Stomach (tissue), 19 donors: ENCODE measurements at places on chromosomes 11 and 22. TPM values are rescaled to one million over a fixed set of nuclear protein-coding genes. Genes with fewer than 3 reads are reported as not detected.
A peak's percentile ranks its signal among the peaks of the same experiment; 100 is the strongest.

DNA sequence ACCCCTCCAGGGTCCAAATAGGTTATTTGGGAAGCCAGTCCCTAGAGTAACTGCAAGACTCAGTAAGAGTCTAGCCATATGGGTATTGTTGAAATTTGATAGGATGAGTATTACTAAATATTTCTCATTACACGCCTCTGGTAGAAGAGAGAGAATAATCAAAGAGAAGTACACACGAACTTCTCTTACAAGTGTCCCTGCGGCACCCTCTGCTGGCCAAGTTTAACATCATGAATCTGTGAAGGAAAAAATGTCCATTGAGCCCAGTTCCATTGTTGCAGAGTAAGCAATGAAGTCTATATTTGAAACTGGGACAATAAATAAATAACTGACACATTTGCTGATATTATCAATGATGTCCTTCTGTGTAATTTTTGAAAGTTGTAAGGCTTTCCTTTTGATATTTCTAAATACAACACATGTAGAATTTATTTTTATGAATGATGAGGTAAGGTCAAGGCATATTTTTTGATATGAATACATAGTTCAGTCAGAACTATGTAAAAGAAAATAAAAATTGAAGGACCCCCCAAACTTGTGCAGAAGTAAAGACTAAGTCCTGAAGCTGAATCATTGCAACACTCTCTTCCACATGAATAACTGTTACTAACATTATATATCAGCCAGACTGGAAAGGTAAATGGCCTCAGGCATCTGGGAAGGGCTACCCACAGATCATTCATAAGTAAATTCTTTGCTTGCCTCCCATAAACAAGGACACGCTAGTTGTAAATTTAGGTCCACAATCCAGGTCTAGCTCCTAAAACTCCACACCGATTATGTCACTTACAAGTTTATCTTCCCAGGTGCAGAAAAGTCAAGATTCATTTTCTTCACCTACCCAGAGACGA, 10.0 kb downstream of the OR51L1 start:
- no peaks in the 10 kb centered on the region for H3K36me3 ChIP-seq
- H3K27me3 ChIP-seq = no peaks in the 10 kb centered on the region
- DNase-seq = peak; percentile 72
- H3K27ac ChIP-seq = no peak overlapping the region
- no peaks in the 10 kb centered on the region for H3K4me1 ChIP-seq

Gene UCP3
- under 0.01 TPM for total RNA-seq

- H3K4me3 ChIP-seq = no peak overlapping the region
- H3K4me1 ChIP-seq = no peaks in the 10 kb centered on the region
- DNase-seq = no peak
Observed at GRCh38 chr11:64534391-64534801, 56.6 kb upstream of the SLC22A12 start.

DNA sequence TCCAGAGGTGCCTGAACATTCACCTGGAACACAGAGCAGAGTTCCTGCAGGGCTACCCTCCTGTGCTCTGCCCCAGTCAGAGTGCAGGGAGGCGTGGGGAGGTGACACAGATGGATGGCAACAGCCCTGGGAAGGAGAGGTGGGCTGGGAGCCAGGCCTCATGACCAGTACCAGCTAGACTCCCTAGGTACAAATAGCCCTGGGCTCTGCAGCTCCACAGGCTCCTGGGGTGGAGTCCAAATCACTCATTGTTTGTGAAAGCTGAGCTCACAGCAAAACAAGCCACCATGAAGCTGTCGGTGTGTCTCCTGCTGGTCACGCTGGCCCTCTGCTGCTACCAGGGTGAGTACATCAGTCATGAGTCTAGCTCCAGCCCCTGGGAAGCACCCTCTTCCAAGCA, at the start of gene SCGB1D2:
TSS of gene SCGB1D2 (plus strand) at position 219 of the 400 bp plus-strand sequence. CDS start at position 288, 69 bp downstream.
- DNase-seq = no peak
- no peak within 1 kb of the TSS for H3K4me3 ChIP-seq
- H3K27me3 ChIP-seq = peaks cover 45% of the 10 kb centered on the region
- no peaks in the 10 kb centered on the region for H3K36me3 ChIP-seq
- H3K27ac ChIP-seq = no peak within 1 kb of the TSS
- H3K4me1 ChIP-seq = no peaks in the 10 kb centered on the region

DNA sequence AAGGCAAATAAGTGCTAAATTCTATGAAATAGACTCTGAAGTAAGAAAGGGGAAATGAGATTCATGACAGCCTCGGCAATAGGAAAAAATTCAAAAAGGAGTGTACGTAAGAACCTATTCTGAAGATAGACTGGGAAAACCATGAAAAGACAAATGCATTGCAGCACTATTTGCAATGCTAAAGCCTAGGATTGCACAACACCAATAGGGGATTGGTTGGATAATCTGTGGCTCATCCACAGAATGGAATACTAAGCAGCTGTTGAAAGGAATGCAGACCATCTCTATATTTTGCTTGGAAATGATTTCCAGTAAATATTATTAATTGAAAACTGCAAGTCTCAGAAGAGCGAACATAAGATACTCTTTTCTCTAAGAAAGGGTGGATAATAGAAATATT, 91.7 kb upstream of the CLMP start:
- no peaks in the 10 kb centered on the region for H3K4me1 ChIP-seq
- H3K27me3 ChIP-seq = no peaks in the 10 kb centered on the region
- H3K4me3 ChIP-seq = no peak overlapping the region
- no peaks in the 10 kb centered on the region for H3K36me3 ChIP-seq

GRCh38 chr11:10653946-10654810, 39.4 kb downstream of the IRAG1 start:
- H3K4me1 ChIP-seq = peaks cover 52% of the 10 kb centered on the region
- H3K27ac ChIP-seq = peak overlapping the region; percentile 86
- H3K4me3 ChIP-seq = no peak overlapping the region
- peak; percentile 83 for DNase-seq

DNA sequence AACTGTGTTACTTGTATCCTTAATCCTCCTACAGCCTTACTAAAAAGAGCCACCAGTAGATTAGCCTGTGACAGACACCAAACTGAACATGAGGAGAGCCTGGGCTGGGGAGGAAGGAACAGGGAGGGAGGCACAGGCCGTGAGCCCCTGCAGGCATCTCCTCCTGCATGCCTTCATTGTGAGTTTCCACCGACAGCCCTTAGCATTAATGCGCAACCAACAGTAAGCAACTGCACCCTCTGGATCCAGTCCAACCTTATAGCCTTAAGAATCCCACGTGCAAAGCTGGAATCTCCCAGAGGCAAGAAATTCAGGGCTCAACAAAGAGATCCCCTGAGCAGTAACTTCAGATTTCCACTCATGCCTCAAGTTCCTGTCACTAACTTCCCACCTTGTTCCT, 84.6 kb downstream of the ETS1 start:
- no peaks in the 10 kb centered on the region for H3K27me3 ChIP-seq
- H3K27ac ChIP-seq = peak overlapping the region; percentile 86

DNA sequence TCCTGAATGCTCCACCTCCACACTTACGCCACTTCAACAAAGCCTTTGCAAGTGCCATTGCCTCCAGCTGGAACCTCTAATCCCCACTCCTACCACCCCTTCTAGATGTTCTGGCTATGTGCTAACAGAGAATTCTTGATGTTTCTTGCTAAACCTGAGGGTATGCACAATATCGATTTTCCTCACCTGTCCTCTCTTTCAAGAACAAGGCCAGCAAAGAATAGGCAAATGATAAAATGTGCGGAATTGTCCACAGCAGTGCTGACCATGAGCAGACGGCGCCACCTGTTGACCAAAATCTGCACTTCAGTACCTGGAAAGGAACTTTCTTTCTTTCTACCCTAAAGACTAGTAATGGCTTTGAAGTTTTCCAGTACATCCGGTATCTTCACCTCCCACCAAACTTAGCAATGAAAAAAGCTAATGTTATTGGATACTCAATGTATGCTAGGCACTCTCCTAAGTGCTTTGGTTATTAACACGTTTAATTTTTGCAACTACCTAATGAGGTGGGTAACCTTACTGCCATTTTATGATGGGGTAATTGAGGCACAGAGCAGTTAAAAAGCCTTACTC, 3.4 kb downstream of the TIMM10 start:
- H3K36me3 ChIP-seq = no peaks in the 10 kb centered on the region
- H3K27me3 ChIP-seq = no peaks in the 10 kb centered on the region
- H3K4me3 ChIP-seq = no peak overlapping the region
- peaks cover 28% of the 10 kb centered on the region for H3K4me1 ChIP-seq

Gene TOM1
- total RNA-seq = 48.4 TPM

GRCh38 chr11:121467965-121468364, 15.2 kb upstream of the SORL1-AS1 start:
- peaks cover 62% of the 10 kb centered on the region for H3K4me1 ChIP-seq
- DNase-seq = no peak
- H3K36me3 ChIP-seq = peaks cover 8% of the 10 kb centered on the region
- no peaks in the 10 kb centered on the region for H3K27me3 ChIP-seq
- no peak overlapping the region for H3K4me3 ChIP-seq
- H3K27ac ChIP-seq = peak overlapping the region; percentile 79

DNA sequence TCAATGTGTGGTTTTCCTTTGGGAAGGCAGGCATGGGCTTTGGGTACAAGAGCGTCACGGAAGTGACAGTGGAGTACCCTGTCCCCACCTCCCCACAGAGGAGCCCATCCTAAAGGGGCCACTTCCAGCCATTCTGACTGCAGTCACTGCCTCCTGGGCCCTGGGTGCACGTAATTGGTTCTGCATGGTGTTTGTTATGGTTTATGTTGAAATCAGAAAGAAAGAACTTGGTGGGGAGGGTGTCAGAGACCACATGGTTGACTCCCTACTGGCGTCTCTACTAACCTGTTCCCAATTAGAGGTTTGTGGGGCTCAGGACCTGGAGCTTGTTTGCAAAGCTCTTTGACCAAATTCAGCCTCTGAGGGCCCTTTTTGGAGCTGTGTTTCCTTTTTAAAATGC, 40.8 kb downstream of the RIBC2 start:
- no peak overlapping the region for H3K4me3 ChIP-seq
- no peak for DNase-seq
- H3K4me1 ChIP-seq = no peaks in the 10 kb centered on the region
- no peaks in the 10 kb centered on the region for H3K36me3 ChIP-seq
- H3K27me3 ChIP-seq = peaks cover 5% of the 10 kb centered on the region

DNA sequence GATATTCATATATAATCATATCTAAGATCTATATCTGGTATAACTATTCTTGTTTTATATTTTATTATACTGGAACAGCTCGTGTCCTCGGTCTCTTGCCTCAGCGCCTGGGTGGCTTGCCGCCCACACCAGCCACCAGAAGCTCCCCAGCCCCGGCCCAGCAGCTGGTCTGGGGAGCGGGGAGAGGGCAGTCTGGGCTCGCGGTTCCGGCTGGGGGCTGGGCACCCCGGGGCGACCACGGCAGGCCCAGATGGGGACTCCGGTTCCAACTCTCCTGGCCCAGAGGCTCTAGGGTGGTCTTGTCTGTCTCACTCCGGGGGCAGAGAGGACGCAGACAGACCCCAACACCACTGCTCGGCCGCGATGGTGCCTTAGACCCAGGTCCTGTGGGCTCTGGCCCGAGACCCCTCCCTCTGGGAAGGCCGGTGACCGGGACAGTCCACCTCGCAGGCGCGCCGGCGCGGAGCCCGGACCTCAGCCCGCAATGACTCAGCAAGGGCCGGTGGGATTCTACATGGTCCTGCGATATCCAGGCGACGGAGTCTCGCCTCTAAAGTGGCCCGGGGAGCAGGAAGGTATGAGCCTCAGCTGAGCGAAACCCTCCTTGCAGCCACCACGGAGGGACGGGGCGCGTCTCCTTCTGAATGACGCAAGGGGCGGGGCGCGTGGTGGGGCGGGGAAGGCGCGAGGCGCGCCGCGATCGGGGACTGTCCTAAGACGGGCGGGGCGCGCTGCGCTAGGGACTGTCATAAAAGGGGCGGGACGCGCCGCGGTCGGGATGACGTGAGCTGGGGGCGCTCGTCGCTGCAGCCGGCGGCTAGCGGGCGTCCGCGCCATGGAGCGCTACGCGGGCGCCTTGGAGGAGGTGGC, at the start of gene DGCR6:
TSS of gene DGCR6 (plus strand) at position 781 of the 870 bp plus-strand sequence. CDS start at position 836, 55 bp downstream.
- H3K36me3 ChIP-seq = no peaks in the 10 kb centered on the region
- H3K27me3 ChIP-seq = no peaks in the 10 kb centered on the region

Gene SAA4
- not detected for total RNA-seq

- H3K4me1 ChIP-seq = no peaks in the 10 kb centered on the region
Observed at GRCh38 chr11:78651136-78651775, 76.6 kb upstream of the NARS2 start.

DNA sequence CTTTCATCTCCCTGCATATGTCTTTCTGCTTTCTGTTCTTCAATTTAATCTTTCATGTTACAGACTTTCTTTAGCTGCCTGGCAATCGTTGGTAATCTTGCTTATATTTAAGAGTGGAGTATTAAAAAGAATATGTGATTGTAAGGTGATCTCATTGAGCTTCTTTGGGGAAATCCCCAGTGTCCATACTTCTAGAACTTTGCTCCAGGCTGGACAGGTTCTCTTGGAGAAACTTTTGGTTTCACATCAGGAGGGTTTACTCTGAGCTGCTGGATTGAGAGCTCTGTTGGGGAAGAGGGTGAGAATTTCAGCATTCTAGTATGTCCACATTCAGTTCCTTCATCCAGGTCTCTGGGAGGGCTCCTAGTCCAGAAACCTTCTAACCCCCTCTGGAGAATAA, 16.1 kb downstream of the LRRC75B start:
- no peaks in the 10 kb centered on the region for H3K27me3 ChIP-seq
- no peak overlapping the region for H3K27ac ChIP-seq
- DNase-seq = no peak
- H3K4me1 ChIP-seq = peaks cover 5% of the 10 kb centered on the region
- H3K36me3 ChIP-seq = peaks cover 25% of the 10 kb centered on the region
- no peak overlapping the region for H3K4me3 ChIP-seq

GRCh38 chr11:115941481-115941993, 437.3 kb upstream of the CADM1 start:
- no peak overlapping the region for H3K27ac ChIP-seq
- H3K4me1 ChIP-seq = no peaks in the 10 kb centered on the region
- H3K36me3 ChIP-seq = no peaks in the 10 kb centered on the region
- H3K27me3 ChIP-seq = peaks cover 15% of the 10 kb centered on the region

DNA sequence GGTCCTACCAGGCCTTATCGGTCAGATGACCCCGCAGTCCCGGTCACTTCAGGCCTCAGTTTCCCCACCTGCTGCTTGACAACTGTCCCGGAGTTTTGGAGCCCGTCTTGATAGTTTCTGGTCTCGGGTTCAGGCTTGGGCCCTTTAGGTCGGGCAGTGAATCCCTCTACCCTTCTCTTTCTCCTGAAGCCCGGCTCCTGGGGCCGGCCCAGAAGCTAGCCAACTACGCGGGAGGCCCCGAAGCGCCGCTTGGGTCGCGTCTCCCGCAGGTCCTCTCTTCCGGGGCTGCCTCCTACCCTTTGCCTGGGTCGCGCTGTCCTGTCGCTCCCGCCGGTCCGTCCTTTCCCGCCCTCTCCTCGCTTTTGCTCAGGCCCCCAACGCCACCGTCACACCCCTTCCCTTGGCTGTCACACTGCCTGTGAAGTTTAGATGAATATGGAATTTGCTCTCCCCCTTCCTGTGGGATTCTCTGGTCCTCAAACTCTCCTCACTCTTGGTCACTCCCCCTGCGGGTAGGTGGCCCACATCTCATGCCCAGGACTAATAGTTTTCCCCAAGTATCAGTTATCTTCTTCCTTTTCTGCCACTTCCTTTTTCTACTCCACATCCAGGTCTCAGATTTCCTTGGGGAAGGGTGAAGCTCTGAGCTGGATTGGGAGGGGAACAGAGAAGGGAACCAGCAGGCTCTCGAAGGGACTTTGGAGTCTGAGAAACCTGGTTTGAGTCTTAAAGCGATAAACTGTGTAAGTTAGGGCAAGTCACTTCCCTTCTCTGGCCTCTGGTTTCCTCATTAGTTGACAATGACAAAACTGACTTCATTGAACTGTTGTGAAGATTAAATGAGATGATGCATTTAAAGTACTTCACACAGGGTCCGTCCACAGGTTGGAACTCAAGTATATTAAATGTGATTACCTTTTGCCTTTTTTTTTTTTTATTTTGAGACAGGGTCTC, 790 bp downstream of the RAB1B start:
- no peaks in the 10 kb centered on the region for H3K27me3 ChIP-seq
- peak overlapping the region; percentile 80 for H3K4me3 ChIP-seq
- H3K36me3 ChIP-seq = peaks cover 52% of the 10 kb centered on the region
- H3K4me1 ChIP-seq = peaks cover 54% of the 10 kb centered on the region
